Left cardiac atrium (tissue), 4 donors: ENCODE measurements at places on chromosomes 13 and 19. TPM values are rescaled to one million over a fixed set of nuclear protein-coding genes. Genes with fewer than 3 reads are reported as not detected.

DNA sequence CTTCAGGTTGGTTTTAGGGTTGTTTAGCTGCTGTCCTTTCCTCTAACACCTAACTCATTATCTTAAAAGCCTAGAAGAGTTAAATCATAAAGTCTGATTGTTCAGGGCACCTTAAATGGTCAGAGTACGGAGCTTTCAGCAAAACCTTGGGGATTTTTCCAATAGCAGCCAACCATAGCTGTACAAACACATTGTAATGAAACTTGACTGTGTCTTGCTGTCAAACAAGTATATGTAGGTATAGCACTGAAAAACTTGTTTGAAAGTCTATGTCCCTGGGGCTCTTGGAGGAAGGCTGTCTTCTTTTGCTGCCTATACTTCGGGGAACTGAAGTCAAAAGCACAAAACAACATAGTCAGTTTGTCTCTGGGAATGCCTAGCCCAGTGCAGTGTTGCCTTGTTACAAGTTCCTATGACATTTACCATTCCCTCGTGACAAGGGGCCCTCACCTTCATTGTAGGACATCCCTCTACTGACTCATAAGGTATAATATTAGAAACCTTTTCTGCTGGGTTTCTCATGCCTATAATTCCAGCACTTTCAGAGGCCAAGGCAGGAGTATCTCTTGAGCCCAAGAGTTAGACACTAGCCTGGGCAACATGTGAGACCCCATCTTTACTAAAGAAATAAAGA lies 474.5 kb upstream of the NBEA start:
- DNase-seq = no peak

GRCh38 chr19:13823256-13823655 lies 28.0 kb downstream of the ZSWIM4 start:
- DNase-seq = no peak

GRCh38 chr13:45817833-45818232 lies 33.7 kb downstream of the SIAH3 start:
- DNase-seq = no peak

The TDRD12 gene
- not detected for total RNA-seq

GRCh38 chr19:6588508-6589345 lies 2.2 kb downstream of the CD70 start:
- no peak for DNase-seq

- no peak for DNase-seq
These were observed 3.9 kb upstream of the KLK15 start for GRCh38 chr19:50837300-50837699.

The ZNF525 gene
- total RNA-seq = 6.9 TPM

DNA sequence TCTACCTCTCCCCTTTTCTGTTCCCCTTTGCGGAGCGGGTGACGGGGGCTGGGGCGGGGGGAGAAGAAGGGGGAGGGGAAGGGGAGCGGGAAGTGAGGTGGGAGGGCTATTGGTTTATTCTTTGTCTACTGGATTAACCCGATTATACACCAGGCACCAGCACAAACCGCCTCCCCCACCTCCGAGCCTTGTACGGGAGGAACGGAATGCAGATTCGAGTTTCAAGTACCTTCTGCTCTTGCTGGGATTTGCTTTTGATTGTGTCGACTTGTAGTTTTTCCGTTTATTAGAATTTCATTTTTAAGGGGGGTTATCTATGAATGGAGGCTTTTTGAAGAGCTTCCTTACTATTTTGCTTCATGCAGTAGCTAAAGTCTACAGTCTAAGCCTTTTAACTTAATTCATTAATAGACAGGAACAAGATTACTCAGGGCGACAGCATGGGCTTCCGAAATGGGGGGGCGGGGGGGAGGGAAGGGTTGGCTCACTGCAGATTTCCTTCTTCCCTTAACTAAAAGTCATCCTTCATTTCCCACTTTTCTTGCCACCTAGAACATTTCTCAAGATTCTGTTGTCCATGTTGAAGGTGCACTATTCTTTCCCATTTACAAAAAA lies 937 bp upstream of the SPRY2 start:
- peak; percentile 52 for DNase-seq

DNA sequence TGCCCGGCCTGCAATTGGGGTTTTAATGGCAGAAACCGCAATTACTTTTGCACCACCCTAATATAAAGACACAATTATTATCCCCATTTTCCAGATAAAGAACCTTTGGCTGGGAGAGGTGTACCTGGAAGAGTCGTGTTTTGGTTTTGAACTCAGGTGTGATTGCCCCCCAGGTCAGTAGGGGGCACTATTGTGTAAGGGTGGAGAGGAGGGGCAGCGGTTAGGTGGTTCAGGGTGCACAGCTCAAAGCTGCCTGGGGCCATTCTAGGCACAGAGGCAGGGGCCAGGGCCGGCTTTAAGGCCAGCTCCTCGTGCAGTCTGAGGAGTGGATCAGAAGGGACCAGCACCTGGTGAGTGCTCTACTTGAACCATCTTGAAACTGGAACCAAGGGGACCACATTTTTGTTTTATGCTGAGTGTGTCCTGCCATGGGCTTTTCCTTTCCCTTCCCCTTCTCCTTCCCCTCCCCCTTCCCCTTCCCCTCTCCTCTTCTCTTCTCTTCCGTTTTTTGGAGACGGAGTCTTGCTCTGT lies 5.8 kb upstream of the FCGRT start:
- peak; percentile 46 for DNase-seq

- DNase-seq = no peak
These were observed 58.5 kb downstream of the ARHGAP35 start for GRCh38 chr19:46919324-46919723.

DNA sequence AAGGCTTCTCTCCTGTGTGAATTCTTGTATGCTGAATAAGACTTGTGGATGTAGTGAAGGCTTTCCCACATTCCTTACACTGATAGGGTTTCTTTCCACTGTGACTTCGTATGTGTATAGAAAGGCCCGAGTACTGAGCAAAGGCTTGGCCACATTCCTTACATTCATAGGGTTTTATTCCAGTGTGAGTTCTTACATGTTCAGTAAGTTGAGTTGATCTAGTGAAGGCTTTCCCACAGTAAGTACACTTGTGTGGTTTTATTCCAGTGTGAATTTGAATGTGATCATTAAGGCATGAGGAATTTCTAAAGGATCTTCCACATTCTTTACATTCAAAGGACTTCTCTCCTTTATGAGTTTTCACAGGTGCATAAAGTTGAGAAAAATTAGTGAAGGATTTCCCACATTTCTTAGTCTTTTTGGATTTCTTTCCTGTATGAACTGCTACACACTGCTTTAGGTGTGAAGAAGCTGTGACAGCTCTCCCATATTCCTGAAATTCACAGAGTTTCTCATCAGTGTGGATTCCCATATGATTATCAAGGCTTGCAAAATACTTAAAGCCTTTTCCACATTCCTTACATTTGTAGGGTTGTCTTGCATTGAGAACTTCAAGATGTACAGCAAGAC lies 10.4 kb downstream of the ZNF561 start:
- no peak for DNase-seq

The LRRC4B gene
- 2.9 TPM for total RNA-seq

GRCh38 chr19:17489392-17490030 lies 19.2 kb downstream of the SLC27A1 start:
- no peak for DNase-seq

DNA sequence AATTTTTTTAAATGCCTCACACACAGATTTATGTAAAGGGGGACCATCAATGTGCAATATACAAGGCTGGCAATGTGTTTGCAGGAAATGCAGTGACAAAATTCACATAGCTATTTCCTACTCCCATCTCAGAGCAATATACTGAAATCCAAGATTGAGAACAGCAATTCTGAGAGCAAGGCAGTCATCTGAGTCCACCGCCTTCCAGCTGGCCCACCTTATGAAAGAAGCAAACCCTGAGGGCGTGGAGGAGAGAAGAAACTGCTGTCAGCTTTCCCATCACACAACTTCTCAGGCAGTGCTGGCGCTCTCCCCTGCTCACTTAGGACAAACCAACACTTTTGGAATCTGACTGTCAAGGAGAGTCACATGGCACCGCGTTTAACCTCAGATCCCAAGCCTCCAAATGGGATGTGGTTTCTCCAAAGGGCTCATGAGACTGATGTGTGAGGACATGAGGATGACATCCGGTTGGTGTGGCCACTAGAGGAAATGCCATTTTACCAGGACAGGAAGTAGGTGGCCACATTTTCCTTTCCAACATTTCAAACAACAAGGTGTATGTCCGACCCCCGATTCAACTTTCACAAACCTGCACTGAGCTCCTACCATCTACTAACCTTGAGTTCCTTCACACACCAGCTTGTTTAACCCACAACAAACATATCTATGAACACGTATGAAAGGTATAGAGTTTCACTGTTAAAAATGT lies 3.7 kb upstream of the DOCK9 start:
- no peak for DNase-seq

DNA sequence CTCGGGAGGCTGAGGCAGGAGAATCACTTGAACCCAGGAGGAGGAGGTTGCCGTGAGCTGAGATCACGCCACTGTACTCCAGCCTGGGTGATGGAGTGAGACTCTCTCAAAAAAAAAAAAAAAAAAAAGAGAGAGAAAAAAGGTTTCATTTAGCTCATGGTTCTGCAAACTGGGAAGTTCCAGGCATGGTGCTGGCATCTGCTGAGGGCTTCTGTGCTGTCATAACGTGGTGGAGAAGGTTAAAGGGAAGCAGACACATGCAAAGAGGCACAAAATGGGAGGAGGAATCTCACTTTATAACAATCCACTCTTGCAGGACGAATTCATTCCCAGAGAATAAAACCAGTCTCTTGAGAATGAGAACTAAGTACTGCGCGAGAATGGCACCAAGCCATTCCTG lies 34.9 kb upstream of the SIAH3 start:
- no peak for DNase-seq

The AKAP11 gene
- total RNA-seq = 33.7 TPM

DNA sequence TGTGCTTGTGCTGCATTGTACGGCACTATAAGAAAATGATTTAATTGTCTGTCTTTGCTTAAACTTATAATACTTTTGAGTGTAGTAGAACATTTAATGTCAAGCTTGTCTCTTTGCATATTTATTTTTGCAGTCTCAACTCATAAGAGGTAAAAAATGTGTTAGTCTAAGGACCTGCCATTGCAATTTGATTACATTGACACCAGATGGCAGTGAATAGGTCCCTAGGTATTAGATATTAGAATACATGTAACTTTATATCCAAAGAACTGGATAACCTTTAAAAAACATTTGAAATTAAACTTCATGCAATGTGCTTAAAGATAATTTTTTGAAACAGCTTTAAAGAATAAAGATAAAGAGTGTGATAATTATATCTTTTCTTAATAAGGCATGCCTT lies 1421.3 kb downstream of the OLFM4 start:
- DNase-seq = no peak

DNA sequence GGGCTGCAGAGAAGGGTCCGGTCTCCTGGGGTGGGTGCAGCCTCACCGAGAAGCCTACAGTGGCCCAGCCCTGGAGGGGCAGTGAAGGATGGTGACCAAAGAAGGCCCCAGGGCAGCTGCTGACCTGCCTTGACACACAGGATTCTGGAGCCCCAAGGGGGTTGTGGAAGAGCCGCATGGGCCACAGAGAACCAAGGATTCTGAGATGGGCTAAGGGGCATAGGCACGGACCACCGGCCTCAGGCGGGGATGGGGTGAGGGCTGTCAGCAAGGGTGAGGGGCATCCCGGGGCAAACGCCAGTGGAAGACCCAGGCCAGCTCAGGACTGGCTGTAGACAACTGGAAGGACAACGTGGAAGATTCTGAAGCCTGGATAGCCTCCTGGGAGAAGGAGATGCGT lies 151.6 kb downstream of the TEX29 start:
- DNase-seq = no peak

The UPF1 gene
- 33.9 TPM for total RNA-seq

The ZNF221 gene
- total RNA-seq = 5.2 TPM

The RUBCNL gene
- 1.6 TPM for total RNA-seq

The ZNF132 gene
- 4.7 TPM for total RNA-seq

- peak; percentile 11 for DNase-seq
These were observed 44.9 kb upstream of the F7 start for GRCh38 chr13:113060557-113061270.

GRCh38 chr19:5892772-5893275 lies 10.8 kb downstream of the NDUFA11 start:
- DNase-seq = no peak

The ZNF541 gene
- 0.13 TPM for total RNA-seq

DNA sequence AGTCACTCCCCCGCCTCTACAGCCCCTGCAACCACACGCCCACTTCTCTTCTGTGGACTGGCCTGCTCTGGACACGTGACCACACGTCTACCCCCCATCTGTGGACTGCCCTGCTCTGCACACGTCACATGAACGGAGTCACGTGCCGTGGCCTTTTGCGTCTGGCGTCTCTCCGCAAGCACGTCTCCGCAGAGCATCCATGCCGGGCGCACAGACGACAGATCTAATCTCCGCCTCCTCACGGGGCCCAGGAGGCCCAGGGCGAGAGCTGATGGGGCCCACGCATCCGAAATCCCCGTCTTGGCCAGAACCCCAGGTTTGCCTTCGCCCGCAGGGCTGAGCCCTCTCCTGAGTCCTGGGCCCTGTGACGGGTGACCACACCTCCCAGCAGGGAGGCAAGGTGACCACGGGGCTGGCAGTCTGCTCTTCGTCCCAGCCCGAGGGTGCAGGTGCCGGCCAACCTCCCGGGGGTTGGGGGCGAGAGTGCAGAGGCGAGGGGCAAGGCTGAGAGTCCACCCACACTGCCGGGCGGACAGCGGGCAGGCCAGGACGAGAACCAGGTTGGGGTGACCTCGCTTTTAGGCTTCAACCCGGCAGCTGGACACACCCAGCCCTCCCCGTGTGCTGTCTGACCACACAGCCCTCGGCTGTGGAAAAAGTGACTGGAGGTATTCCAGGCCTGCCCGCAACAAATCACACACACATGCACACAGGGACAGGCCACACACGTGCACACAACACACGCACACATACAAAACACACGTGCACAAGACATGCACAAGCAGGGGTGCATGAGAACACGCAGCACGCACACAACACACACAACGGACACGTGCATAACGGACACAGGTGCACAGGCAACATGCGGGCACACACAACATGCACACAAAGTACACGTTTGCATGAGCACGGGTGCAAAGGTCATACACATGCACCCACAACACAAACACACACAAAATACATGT lies 3.9 kb downstream of the SBNO2 start:
- no peak for DNase-seq

DNA sequence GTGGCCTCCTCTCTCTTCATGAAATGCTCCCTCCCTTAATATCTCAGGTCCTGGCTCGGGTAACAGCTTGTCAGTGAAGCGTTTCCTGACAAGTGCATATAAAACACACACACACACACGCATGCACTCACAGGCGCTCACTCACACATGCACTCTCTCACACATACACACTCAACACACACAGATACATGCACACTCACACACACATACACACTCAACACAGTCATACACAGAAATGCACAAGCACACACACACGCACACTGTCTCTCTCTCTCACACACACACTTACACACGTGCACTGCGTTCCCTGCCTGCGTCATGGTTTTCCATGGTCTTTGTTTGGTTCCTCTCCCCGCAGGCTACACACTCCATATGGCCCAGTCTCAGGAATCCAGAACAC lies 344.1 kb downstream of the UQCRFS1 start:
- no peak for DNase-seq

GRCh38 chr19:45667620-45668341 lies at the start of gene GIPR:
TSS of gene GIPR (plus strand) at chr19:45668221. CDS start at chr19:45669521, 1,300 bp downstream.
- peak; percentile 59 for DNase-seq

The ZNF66 gene
- 1.9 TPM for total RNA-seq
